ENCODE measurements at places on chromosomes 4 and X. TPM values are rescaled to one million over a fixed set of nuclear protein-coding genes. Genes with fewer than 3 reads are reported as not detected.

GRCh38 chrX:136421338-136421737 is 66.4 kb upstream of the BRS3 start:
- H3K27ac ChIP-seq, result no peak overlapping the region
- H3K27me3 ChIP-seq, result no peaks in the 10 kb centered on the region
- no peaks in the 10 kb centered on the region for H3K36me3 ChIP-seq

- no peak for DNase-seq
- no peaks in the 10 kb centered on the region for H3K4me1 ChIP-seq
- H3K4me3 ChIP-seq, result no peak overlapping the region
- no peak overlapping the region for H3K27ac ChIP-seq
- no peaks in the 10 kb centered on the region for H3K36me3 ChIP-seq
- no peaks in the 10 kb centered on the region for H3K27me3 ChIP-seq
Measured at GRCh38 chrX:145881175-145881995, 63.8 kb downstream of the SLITRK2 start.

- no peaks in the 10 kb centered on the region for H3K36me3 ChIP-seq
- DNase-seq, result no peak
- H3K27ac ChIP-seq, result no peak overlapping the region
Measured at GRCh38 chrX:71859637-71860036, 51.0 kb upstream of the NHSL2 start.

DNA sequence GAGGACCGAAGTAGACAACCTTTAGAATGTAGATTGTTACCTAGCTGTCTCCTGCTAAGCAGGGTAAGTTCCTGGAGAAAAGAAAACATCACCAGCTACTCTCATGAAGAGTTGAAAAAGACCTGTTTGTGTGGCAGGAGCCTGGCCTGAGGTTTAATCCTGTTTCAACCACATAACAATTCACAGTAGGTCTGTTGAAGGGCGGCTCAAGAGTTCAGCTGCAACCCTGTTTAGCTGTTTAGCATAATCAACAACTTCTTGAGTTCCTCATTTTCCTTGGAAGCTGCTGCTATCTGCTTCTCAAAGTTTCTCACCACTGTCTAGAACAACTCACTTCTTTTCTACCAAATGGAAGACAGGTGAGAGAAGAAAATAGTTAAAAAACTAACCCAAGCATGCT is 170.4 kb upstream of the TET2 start:
- no peak overlapping the region for H3K4me3 ChIP-seq
- no peak for DNase-seq
- H3K36me3 ChIP-seq, result no peaks in the 10 kb centered on the region
- no peaks in the 10 kb centered on the region for H3K4me1 ChIP-seq
- no peak overlapping the region for H3K27ac ChIP-seq

DNA sequence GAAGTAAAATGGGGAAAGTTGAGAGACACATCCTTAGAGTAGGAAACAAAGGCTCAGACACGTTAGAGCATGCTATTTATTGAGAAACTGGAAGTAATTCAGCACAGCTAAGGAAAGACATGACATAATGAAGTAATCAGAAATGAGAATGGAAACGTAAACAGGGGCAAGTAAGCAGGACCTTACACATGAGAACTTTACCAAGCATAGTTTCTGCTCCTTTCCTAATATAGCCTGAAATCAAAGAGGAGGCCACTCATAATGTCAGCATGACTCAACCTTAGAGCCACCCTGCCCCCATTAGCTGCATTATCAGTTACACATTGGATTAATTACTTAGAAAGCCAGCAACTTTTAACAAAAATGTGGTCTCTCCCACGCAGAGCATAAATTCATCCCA is 558.3 kb upstream of the GRIA3 start:
- H3K27ac ChIP-seq, result no peak overlapping the region
- DNase-seq, result no peak
- H3K36me3 ChIP-seq, result no peaks in the 10 kb centered on the region
- H3K4me3 ChIP-seq, result no peak overlapping the region

- no peak overlapping the region for H3K4me3 ChIP-seq
- no peak overlapping the region for H3K27ac ChIP-seq
- no peak for DNase-seq
- no peaks in the 10 kb centered on the region for H3K4me1 ChIP-seq
Measured at GRCh38 chr4:3515646-3516045, 16.6 kb downstream of the LRPAP1 start.

DNA sequence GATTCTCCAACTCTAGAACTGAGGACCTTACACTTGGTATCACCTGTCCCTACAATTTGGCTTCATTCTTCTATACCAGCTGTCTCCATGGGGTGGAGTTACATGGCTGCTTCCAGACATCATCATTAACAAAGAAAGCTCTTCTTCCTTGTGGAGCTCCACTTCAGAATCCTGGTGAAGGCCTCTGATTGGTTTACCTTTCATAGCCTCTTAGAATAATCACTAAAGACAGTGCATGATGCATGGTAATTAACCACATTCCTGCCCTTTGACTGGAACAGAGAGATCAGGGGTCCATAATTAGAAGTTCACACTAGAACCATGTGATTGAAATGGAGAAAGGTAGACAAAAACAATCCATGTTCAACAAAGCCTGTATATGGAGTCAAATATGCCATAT is 112.6 kb upstream of the ZNF827 start:
- no peak for DNase-seq
- H3K4me1 ChIP-seq, result no peaks in the 10 kb centered on the region
- H3K4me3 ChIP-seq, result no peak overlapping the region

DNA sequence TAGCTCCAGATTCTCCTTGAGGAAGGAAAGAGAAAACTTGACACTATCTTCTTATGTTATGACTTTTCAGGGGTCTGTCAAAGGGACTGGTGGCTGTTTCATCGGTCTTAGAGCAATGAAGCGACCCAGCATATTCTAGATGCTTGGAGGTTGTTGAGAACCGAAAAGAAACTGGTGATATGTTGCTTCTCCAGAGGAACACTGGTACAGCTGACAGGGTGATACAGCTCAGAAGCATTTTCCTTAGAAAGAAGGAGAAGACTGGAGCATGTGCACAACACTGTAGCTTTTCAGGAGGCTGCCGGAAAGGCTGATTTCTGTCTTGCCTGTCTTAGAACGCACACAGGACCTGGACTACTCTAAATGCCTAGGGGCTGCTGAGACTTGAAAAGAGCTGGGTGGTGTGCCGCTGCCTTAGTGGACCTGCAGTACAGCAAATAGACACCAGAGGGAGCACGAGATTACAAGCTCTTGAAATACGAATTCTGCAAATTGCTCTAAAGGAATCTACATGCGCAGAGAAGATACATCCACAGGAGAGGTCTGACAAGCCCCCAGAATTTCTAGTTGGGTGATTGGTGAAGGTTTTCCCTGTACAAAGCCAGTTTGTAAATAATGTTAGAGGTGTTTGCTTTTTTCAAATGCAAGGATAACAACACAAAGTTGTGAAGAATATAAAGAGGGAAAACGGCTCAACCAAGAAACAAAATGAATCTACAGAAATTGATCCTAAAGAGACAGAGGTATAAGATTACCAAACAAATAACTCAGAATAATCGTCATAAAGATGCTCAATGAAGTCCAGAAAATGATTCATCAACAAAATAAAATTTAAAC is 223.1 kb upstream of the DMD start:
- peak; percentile 40 for DNase-seq
- no peaks in the 10 kb centered on the region for H3K36me3 ChIP-seq
- no peak overlapping the region for H3K4me3 ChIP-seq
- no peaks in the 10 kb centered on the region for H3K4me1 ChIP-seq

GRCh38 chr4:137360761-137361160 is 171.5 kb downstream of the PCDH18 start:
- no peaks in the 10 kb centered on the region for H3K36me3 ChIP-seq
- H3K4me1 ChIP-seq, result no peaks in the 10 kb centered on the region
- no peak overlapping the region for H3K27ac ChIP-seq
- no peak for DNase-seq
- no peaks in the 10 kb centered on the region for H3K27me3 ChIP-seq

DNA sequence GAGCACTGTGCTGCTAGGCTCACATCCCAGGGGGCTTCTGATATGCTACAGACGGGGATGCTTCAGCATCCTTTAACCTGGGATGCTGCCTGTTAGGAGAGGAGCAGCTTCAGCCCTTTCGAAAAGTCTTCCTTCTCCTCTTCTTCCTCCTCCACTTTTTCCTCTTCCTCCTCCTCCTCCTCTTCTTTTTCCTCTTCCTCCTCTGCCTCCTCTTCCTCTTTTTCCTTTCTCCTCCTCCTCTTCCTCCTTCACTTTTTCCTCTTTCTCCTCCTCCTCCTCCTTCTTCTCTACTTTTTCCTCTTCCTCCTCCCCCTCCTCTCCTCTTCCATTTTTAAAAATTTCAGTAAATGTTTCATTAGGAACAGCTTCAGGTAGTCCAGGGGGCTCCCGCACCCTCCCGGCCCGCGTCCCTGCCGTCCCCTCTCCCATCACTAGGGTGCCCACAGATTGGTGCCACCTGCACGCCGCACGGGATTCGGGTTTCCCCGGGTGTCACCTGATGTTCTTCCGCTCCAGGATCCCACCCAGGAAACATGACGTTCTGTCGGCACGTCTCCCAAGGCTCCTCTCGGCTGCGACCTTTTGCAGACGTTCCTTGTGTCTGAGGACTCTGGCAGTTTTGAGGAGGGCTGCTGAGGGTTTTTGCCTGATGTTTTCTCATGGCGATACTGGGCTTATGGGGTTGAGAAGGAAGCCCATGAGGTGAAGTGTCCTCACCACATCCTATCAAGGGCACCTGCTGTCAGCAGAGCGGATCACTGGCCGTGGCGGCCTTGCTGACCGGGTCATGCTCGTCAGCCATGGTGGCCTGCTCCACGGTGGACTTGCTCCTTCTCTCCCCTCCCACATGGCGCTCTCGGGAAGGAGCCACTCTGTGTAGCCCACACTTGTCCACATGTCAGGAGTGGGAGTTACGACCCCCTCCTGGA is 83.4 kb upstream of the AFAP1 start:
- no peaks in the 10 kb centered on the region for H3K27me3 ChIP-seq
- H3K4me1 ChIP-seq, result no peaks in the 10 kb centered on the region
- no peak overlapping the region for H3K27ac ChIP-seq
- H3K36me3 ChIP-seq, result no peaks in the 10 kb centered on the region

GRCh38 chr4:173280998-173281397 is 53.2 kb downstream of the HMGB2 start:
- no peaks in the 10 kb centered on the region for H3K27me3 ChIP-seq
- H3K4me1 ChIP-seq, result no peaks in the 10 kb centered on the region
- H3K27ac ChIP-seq, result no peak overlapping the region
- no peak for DNase-seq
- H3K4me3 ChIP-seq, result no peak overlapping the region
- no peaks in the 10 kb centered on the region for H3K36me3 ChIP-seq

DNA sequence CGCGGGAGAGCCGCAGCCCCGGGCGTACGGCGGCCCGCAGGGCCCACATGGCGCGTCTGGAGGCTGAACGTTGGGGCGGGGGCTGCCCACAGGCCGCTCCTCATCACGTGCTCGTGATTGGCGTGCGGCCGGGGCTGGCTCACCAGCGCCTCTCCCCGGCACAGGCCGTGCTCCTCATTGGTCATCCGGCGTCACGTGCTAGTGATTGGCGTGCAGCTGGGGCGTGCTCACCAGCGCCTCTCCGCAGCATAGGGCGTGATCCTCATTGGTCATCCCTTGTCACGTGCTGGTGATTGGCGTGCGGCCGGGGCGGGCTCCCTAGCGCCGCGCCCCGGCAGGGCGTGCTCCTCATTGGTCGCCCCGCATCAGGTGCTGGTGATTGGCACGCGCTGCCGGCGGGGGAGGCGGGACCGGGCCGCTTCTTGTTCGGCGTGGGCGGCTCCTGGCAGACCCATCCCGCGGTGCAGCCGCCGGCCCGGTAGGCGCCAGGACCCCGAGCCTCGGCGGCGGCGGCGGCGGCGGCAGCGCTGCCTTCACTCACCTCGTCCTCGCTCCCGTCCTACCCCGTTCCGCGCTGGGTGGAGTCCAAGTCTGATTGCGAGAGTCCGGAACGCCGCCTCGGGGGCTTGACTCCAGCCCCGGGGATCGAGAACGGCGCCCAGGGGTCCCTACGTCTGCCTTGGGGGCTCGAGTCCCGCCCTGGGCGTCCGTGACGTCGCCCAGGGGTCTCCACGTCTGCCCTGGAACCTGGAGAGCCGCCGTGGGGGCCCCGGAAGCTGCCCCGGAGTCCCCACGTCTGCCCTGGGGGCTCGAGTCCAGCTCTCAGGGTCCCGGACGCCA is at the start of gene GTPBP6:
GTPBP6 (minus strand) TSS at position 58 of the 840 bp plus-strand sequence; CDS start at position 49, 9 bp downstream.
- DNase-seq, result peak; percentile 99
- peak within 1 kb of the TSS; percentile 83 for H3K27ac ChIP-seq
- H3K4me1 ChIP-seq, result no peaks in the 10 kb centered on the region
- H3K4me3 ChIP-seq, result peak within 1 kb of the TSS; percentile 90
- no peaks in the 10 kb centered on the region for H3K27me3 ChIP-seq
- H3K36me3 ChIP-seq, result peaks cover 7% of the 10 kb centered on the region

DNA sequence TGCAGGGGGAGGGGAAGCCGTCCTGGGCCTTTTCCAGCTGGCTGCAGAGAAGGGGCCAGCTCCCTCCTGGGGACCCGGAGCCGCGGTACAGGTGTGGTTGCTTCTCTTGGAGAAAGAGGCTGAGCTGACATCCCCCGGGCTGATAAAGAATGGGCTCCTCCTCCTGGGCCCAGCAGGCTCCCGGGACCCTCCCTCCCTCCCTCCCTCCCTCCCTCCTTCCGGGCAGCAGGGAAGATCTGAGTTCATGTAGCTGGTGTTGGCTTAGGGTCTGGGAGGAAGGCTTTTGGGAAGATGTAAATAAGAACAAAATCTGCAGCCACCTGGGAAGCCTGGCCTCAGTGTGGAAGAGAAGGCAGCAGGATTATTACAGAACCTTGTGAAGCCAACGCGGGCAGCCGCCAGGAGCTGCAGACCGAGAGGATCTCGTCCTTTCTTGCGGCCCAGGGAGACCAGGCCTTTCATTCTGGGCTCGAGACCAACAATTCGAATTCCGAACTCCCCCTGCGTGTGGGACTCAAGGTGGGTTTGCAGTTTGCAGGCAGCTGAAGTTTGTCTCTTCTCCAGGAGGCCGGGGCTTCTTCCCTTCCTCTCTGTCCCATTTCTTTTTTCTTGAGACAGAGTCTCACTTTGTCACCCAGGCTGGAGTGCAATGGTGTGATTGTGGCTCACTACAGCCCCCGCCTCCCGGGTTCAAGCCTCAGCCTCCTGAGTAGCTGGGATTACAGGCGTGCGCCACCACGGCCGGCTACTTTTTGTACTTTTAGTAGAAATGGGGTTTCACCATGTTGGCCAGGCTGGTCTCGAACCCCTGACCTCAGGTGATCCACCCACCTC is at the start of gene PLCXD1:
PLCXD1 (plus strand) TSS at position 216 of the 834 bp plus-strand sequence. CDS start 2,807 bp downstream, outside the sequence.
- H3K27ac ChIP-seq, result peak within 1 kb of the TSS; percentile 23
- no peaks in the 10 kb centered on the region for H3K27me3 ChIP-seq
- H3K36me3 ChIP-seq, result peaks cover 8% of the 10 kb centered on the region

- peaks cover 8% of the 10 kb centered on the region for H3K4me1 ChIP-seq
- H3K27ac ChIP-seq, result no peak overlapping the region
- no peaks in the 10 kb centered on the region for H3K36me3 ChIP-seq
Measured at GRCh38 chr4:25157081-25157480, 3.2 kb downstream of the SEPSECS start.

GRCh38 chrX:65407157-65407626 is 127.4 kb downstream of the LAS1L start:
- H3K36me3 ChIP-seq, result no peaks in the 10 kb centered on the region
- H3K27me3 ChIP-seq, result no peaks in the 10 kb centered on the region
- no peak overlapping the region for H3K27ac ChIP-seq
- peak overlapping the region; percentile 37 for H3K4me3 ChIP-seq
- DNase-seq, result no peak

The HTN1 gene
- total RNA-seq, result not detected

The CFAP47 gene
- 0.16 TPM for total RNA-seq

The NUDT6 gene
- total RNA-seq, result 5.7 TPM

The SERPINA7 gene
- not detected for total RNA-seq

The MAGEA3 gene
- not detected for total RNA-seq

The FAM184B gene
- total RNA-seq, result not detected

The RASSF6 gene
- total RNA-seq, result 2.4 TPM

The ETNPPL gene
- not detected for total RNA-seq

The NEXMIF gene
- total RNA-seq, result not detected

The PDHA2 gene
- not detected for total RNA-seq

The FRAS1 gene
- 35.7 TPM for total RNA-seq

The MND1 gene
- 21.8 TPM for total RNA-seq

The RHOXF2 gene
- total RNA-seq, result not detected

The PPARGC1A gene
- total RNA-seq, result 0.09 TPM

The CYLC1 gene
- not detected for total RNA-seq

The PCSK1N gene
- 24.1 TPM for total RNA-seq

The ITGB1BP2 gene
- total RNA-seq, result 4.2 TPM
